Fibroblast of the aortic adventitia (primary cell): ENCODE measurements at places on chromosomes 3 and 15. TPM values are rescaled to one million over a fixed set of nuclear protein-coding genes. Genes with fewer than 3 reads are reported as not detected.

DNA sequence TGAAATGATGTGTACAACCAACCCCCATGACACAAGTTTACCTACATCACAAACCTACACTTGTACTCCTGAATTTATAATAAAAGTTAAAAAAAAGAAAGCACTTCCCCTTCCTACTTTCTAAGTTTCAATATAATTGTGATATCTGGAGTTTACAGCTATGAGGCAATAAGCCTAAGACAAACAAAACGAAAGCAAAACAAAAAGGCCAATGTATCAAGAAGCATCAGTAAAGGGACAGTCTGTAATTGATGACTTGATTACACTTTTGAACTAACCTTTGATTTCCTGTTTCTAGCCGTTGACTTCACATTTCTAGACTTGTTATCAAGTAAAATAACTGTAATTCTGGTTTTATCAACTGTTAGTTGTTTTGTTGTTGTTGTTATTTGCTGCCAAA is 187.5 kb upstream of the CNTN3 start:
- DNase-seq: no peak

The COLQ gene
- 1.2 and 1.8 TPM in 2 replicates for total RNA-seq

GRCh38 chr3:171334465-171334811 is 125.8 kb downstream of the TNIK start:
- peak; percentile 51 for DNase-seq

- DNase-seq: no peak
These were observed 422.7 kb downstream of the PLCL2 start for GRCh38 chr3:17307482-17307881.

The PLAAT1 gene
- 0.90 TPM in 1 of 2 replicates, not detected in the other for total RNA-seq

The NMNAT3 gene
- total RNA-seq: 1.5 and 1.8 TPM in 2 replicates

- DNase-seq: no peak
These were observed 25.4 kb downstream of the KY start for GRCh38 chr3:134625462-134625861.

The GPR62 gene
- 0.09 TPM in 1 of 2 replicates, not detected in the other for total RNA-seq

DNA sequence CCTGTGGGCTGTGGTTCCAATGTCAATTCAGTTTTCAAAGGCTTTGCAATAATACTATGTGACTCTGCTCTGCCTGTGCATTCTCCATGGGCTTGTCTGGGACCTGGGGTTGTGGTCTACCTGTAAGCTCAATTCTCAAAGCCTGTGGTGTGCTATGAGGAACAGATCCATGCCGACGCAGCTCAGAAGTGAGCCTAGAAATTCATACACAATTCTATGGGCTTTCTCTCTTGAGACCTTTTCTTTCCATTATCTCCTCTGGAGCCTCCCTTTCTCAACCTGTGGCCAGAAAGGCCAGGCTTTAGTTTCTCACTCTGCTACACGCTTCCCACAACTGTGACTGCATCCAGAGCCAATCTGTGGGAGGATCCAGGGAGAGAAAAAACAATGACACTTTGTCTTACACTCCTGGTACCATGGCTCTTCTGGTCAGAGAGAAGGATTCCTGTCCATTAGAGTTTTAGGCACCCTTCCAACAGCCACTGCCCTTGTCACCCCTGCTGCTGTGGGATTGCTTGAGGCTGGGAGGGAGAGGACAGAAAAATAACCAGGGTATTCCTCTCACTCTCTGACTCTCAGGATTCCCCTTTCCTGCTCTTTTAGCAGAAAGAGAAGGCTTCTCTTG is 34.1 kb upstream of the KLF13 start:
- no peak for DNase-seq

The SNX1 gene
- 37.0 and 55.0 TPM in 2 replicates for total RNA-seq

The TICRR gene
- 0.33 and 8.8 TPM in 2 replicates for total RNA-seq

DNA sequence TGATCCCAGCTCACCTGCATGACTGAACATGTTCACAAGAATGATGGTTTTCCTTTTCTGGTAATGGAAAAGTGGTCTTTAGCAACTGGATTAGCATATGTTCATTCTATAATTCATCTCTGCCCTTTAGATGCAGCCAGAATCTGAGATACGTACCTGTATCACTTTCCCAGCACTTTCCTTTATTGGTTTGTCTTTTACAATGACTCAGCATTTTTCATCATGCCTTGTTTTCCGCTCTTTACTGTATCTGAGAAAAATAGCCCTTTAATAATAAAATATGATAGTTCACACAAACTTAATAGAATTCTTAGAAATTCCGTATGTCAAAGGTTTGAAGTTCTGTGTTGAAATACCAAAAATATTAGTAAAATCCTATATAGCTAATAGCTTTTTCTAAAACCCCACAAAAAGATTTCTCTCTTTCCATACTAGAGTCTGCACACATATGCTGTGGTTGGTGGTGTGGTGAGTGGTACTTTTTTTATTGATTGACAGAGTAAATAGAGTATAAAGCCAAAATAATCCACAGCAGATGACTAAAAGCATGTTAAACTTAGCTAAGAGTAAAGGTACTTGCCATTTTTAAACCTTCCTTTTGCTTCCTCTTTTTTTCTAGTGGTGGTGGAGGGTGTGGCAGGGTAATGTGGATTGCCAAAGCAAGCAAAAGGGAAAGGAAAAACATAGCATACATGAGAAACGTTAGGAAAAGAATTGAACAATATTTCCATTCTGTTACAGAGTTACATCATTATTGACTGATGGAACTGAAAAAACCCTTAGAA is 328.9 kb upstream of the RBMS3 start:
- DNase-seq: peak; percentile 49

DNA sequence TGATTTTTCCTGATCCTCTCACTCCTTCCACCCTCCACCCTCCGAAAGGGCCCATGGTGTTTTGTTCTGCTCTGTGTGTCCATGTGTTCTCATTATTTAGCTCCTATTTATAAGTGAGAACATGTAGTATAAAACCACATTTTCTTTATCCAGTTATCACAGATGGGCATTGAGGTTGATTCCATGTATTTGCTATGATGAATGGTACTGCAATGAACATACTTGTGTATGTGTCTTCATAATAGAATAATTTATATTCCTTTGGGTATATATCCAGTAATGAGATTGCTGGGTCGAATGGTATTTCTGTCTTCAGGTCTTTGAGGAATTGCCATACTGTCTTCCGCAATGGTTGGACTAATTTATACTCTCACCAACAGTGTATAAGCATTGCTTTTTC is 126.0 kb downstream of the IMPG2 start:
- DNase-seq: no peak

GRCh38 chr15:68209272-68209671 is 4.1 kb upstream of the CALML4 start:
- DNase-seq: no peak

- DNase-seq: no peak
These were observed 410.6 kb downstream of the RAP2B start for GRCh38 chr3:153572654-153573053.

- no peak for DNase-seq
These were observed 51.8 kb upstream of the PPARG start for GRCh38 chr3:12237076-12237475.

The EPHB3 gene
- total RNA-seq: 2.5 and 4.7 TPM in 2 replicates

DNA sequence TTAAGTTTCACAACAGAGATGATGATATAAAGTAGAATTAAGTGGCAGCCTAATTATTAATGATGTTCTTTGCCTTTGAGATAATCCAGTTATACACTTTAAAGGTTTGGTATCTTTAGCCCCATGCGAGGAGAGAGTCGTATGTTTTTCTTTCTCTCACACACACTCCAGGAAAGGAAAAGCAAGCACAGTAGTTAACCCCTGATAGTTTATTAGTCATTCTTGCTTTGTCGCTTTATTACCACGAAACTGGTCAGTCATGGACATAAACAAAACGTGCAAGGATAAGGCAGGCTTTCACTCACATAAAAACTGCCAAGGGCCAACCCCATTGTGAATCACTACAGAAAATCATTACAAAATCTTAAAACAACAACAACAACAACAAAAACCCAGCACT is 866.9 kb downstream of the FHIT start:
- DNase-seq: no peak

GRCh38 chr3:141875374-141875892 is 1.0 kb upstream of the ATP1B3 start:
- peak; percentile 75 for DNase-seq

GRCh38 chr3:132332508-132332907 is 15.3 kb downstream of the ACP3 start:
- no peak for DNase-seq

The DZIP1L gene
- 28.3 and 38.2 TPM in 2 replicates for total RNA-seq

GRCh38 chr3:31543375-31543774 is 10.7 kb downstream of the STT3B start:
- peak; percentile 68 for DNase-seq

DNA sequence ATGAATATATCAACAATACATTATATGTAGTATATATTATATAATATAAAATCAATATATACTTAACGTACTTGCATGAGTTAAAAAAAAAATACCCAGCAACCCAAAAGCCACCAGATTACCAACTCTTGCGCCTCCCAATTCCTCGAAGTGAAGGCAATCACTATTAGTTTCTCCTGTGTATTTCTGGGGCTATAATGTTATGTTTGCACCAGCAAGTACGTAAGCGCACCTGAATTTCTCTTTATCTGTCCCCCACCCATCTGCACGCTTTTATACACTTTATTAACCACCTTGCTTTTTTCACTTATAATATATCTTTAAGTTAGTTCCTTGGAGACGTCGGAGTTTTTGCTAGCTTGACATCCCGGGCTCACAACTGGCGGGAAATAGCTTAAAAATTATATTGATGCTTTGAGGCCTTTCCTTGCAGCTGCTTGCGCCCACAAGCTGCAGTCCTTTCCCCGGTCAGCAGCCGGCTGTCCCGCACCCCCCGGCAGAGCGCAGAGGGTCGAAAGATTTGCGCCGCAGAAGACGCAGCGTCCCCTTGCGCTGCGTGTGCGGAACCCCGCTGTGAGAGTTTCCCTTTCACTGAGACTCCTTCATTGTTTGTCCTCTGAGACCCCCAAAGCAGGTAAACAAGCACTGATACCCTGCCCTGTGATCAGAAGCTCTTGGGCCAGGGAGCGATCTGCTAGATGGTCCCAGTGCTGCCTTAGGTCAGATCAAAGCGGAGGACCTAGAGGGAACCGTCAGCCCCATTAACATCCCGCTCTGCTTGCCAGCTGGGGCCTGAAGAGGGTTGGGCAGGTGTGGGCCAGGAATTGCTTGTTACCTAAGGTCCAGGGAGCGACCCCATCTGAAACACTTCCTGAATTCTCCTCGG is 8.9 kb upstream of the EOMES start:
- no peak for DNase-seq
